ENCODE measurements at places on chromosomes 4 and X.

DNA sequence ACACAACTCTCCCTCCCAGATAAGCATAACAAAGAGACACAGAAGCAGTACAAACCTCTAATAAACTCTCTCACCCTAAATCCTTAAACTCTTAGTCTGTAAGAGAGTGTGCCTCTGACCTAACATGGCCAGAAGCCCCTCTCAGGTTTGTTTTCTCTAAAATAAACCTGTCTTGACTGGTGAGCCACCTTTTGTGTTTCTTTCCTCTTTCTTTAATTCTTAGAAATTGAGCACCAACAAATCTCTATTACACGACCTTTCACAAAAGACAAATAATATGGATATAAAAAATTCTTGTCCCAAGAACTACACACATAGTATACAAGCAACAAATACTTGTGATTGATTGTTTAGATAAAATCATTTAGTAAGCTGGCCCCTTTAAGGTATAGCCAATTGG lies 573.7 kb downstream of the EPHA5 start:
- DNase-seq: no peak

GRCh38 chrX:19956923-19957322 lies 33.9 kb downstream of the BCLAF3 start:
- DNase-seq: no peak

- no peak for DNase-seq
Observed at GRCh38 chrX:129634541-129634940, 20.2 kb downstream of the APLN start.

- no peak for DNase-seq
Observed at GRCh38 chr4:182585321-182585720, 331.9 kb downstream of the DCTD start.

GRCh38 chr4:38003628-38004027 lies 43.4 kb downstream of the PTTG2 start:
- DNase-seq: no peak
